Breast epithelium (tissue), 4 donors: ENCODE measurements at places on chromosomes 4 and X.

GRCh38 chr4:176849076-176849475, 56.4 kb upstream of the VEGFC start:
- no peaks in the 10 kb centered on the region for H3K27me3 ChIP-seq
- H3K4me1 ChIP-seq = no peaks in the 10 kb centered on the region
- H3K36me3 ChIP-seq = no peaks in the 10 kb centered on the region
- no peak overlapping the region for H3K4me3 ChIP-seq

GRCh38 chrX:44063606-44064005, 90.4 kb upstream of the NDP start:
- no peaks in the 10 kb centered on the region for H3K36me3 ChIP-seq
- no peak overlapping the region for H3K27ac ChIP-seq
- no peaks in the 10 kb centered on the region for H3K27me3 ChIP-seq
- DNase-seq = no peak
- no peaks in the 10 kb centered on the region for H3K4me1 ChIP-seq

DNA sequence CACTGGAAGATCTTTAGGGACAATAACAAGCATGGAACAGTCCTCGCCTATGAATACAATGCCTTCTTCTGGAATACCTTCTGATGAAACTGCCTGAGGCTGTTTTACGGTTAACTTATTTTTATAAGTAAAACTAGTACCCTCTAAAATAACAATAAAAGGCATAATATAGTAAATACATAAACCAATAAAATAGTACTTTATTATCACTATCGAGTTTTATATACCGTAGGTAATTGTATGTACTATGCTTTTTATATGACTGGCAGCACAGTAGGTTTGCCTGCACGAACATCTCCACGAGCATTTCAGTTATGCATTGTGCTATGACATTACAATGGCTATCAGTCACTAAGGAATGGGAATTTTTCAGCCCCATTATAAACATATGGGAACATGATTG, 8.0 kb downstream of the GUCY1A1 start:
- no peaks in the 10 kb centered on the region for H3K4me1 ChIP-seq
- no peaks in the 10 kb centered on the region for H3K36me3 ChIP-seq
- H3K27ac ChIP-seq = no peak overlapping the region
- no peak for DNase-seq
- no peak overlapping the region for H3K4me3 ChIP-seq

DNA sequence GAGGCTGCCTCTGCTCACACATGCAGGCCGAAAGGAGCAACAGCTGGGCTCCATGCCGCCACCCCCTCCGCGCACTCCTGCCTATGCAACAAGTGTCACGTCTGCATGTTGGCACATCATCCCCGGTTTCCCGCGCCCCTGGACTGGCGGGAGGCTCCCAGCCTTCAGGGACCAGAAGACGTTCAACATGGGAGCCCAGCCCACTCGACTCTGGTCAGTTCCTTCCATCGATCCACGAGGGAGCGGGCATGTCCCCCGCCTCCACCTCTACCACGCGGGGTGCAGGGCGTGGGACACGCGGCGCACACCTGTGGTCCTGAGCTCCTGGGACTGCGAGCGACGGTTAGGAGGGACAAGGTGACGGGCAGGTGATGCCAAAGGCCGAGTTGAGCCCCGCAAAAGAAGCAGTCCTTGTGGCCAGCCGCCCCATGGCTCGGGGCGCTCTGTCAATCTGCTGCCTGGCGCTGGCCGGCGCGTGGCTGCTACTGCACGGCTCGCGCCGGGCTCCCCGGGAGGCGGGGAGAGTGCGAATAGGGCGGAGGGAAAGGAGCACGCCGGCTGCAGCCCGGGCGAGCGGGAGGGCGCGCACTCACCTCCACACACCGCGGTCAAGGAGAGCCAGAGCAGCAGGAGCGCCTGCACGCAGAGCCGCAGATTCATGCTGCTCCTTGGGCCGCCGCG, 645 bp downstream of the APLN start:
- no peaks in the 10 kb centered on the region for H3K4me1 ChIP-seq
- no peak for DNase-seq
- peak overlapping the region; percentile 45 for H3K4me3 ChIP-seq
- no peak overlapping the region for H3K27ac ChIP-seq
- no peaks in the 10 kb centered on the region for H3K27me3 ChIP-seq

DNA sequence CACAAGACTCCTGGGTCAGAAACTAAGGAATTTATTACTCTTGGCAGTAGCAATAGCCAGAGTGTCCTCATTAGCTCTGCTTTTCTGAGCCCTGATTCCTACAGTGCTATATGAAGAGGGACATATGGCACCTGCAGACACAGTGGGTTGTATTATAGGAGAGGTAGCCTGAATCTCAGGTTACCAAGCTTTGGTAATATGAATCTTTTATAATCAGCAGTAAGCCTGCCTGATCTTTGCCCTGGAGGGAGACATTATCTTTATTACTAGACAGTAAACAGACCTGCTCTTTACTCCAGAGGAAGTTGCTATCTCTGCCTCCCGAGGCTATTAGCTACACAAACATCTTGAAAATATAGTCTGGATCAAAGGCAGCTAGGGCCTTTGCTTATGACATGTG, 62.5 kb upstream of the HOPX start:
- no peak overlapping the region for H3K4me3 ChIP-seq
- DNase-seq = no peak
- no peaks in the 10 kb centered on the region for H3K27me3 ChIP-seq
